ENCODE measurements at places on chromosomes 12 and 14.

DNA sequence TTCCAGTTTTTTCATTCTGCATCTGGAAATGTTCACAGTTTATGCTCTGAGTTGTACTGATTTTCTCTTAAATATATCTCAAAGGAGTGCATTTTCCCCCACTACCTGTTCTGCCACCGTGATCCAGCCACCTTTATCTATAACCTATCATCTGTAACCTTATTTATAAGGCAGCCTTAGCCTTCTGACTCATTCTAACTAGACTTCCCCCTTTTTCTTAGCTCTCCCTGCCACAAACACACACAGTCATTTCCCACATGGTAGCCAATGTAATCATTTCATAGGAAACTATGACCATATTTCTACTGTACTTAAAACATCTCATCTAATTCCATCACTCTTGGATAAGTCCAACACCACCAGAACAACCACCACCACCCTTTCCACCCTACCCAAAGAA is 10.8 kb upstream of the GYS2 start:
- DNase-seq = no peak

DNA sequence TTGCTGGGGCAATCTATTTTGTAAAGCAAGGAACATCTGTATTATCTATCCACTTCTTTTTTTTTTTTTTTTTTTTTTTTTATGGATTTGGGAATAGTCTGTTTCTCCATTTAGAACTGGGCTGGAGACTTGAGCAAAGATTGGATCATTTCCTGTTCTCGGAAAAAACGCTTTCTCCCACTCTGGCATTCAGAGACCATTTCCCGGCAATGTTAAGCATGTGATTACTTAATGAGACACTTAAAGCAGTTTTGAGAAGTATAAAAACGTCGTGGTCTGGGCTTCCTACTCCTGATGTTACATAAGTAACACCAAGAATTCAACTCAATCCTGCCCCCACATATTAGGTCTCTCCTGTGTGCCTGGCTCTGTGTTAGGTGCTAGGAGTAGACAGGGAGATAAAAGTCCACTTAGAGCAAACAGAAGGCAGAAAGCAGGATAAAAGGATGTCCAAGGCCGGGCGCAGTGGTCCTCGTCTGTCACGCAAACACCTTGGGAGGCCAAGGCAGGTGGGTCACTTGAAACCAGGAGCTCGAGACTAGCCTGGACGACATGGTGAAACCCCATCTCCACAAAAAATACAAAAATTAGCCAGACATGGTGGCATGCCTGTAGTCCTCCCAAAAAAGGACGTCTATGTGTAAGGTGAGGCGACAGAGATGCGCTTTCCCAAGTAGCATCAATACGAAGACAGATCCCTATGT is 152.1 kb upstream of the GSC start:
- DNase-seq = no peak

GRCh38 chr12:124764451-124764850 is 99.2 kb downstream of the SCARB1 start:
- DNase-seq = no peak

- DNase-seq = no peak
Measured at GRCh38 chr12:75476071-75476470, 4.5 kb upstream of the GLIPR1 start.

DNA sequence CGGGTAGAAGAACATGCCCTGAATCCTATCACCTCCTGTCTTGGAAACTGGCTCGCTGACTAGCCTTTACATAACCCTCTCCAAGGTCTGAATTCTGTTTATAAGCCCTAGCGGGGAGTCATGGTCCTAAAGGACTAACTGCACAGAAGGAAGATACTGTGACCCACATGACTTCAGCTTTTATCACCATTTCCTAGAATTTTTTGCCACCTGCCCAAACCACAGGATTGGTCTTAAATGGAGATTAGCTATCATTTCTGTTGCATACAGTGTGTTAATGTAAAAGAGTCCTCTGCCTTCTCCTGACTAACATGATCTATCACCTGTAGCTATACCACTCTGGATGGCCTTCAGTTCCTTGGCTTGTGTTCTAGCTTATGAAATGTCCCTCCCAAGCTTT is 319.2 kb downstream of the DUSP6 start:
- no peak for DNase-seq

- DNase-seq = no peak
Measured at GRCh38 chr12:9667403-9668160, 1.9 kb upstream of the CLEC2D start.

DNA sequence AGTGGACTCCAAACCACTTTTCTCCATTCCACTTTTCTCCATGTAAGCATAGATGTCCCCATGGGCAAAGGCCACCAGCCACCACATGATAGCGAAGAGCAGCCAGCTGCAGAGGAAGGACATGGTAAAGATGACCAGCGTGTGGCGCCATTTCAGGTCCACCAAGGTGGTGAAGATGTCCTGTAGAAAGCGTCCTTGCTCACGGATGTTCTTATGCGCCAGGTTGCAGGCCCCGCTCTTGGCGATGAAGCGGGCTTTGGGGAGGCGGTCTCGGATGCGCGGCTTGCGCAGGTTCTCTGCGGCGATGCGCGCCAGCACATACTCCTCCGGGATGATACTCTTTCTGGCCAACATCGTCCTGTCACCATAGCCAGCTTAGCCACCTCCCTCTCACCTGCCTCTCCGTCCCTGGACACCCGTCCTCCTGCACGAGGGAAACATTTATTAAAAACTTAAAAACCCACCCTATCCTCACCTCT is 1.2 kb downstream of the KCNJ8 start:
- DNase-seq = no peak

GRCh38 chr14:33897878-33898535 is 52.9 kb downstream of the EGLN3 start:
- DNase-seq = no peak

- DNase-seq = no peak
Measured at GRCh38 chr12:93519859-93520258, 52.5 kb downstream of the MRPL42 start.

DNA sequence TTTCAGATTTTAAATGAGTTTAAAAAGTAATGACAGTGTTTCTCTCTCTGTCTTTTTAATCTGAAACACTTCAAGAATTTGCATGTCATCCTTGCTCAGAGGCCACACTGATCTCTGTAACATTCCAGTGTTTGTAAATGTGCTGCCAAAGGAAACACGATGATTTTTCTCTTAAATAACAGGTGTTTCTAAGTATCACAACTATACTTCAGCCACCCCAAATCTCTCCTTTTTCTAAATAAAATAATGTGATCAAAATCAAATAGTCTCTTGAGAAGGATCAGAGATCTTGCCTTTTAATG is 3.3 kb upstream of the GALC start:
- DNase-seq = no peak

DNA sequence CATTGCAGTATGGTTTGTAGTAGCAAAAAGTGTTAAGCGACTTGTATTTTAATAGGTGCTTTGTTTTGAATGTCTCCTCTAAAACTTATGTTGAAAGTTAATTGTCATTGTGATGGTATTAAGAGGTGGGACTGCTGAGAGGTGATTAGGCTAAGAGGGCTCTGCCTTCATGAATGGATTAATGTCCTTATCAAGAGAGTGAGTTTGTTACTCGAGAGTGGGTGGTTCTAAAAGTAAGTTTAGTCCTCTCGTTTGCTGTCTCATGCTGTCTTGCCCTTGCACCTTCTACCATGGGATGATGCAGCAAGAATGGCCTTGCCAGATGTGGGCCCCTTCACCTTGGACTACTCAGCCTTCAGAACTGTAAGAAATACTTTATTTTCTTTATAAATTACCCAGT is 17.4 kb downstream of the ZDHHC17 start:
- no peak for DNase-seq

GRCh38 chr12:50685641-50686040 is 78.3 kb upstream of the ATF1 start:
- DNase-seq = no peak

GRCh38 chr12:66587912-66588311 is 91.0 kb downstream of the GRIP1 start:
- no peak for DNase-seq

GRCh38 chr14:64954491-64955240 is 12.1 kb upstream of the GPX2 start:
- no peak for DNase-seq

DNA sequence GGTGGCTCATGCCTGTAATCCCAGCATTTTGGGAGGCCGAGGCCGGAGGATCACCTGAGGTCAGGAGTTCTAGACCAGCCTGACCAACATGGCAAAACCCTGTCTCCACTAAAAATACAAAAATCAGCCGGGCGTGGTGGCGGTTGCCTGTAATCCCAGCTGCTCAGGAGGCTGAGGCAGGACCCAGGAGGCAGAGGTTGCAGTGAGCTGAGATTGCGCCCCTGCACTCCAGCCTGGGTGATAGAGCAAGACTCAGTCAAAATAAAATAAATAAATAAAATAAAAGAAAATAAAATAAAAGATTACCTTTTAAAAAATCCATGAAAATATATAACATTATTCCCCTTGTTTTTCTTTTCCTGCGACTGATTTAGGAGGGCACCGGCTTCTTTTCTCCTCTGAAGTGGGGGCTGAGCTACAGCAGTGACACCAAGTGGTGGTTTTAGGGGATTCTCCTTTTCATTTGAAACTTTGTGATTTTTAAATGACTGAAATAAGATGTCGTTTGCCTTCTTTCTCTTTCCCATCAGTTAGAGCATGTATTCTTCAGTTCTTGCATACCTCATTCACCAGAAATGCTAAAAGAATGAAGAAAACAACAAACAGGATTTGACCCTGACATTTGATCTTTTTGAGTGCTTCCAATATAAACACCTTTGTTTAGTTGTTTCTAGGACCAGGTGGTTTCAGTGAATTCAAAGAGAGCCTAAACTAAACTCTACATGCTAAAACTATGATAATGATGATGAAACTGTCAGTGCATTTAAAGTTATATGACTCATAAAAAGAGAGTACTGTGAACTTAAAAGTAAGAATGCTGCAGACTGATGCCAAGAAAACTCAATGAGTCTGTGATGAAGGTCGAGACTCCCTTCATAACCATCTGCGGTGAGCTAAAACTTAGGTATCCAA is 22.6 kb upstream of the PKP2 start:
- peak; percentile 10 for DNase-seq

GRCh38 chr12:97335115-97335514 is 127.5 kb upstream of the RMST start:
- no peak for DNase-seq

- peak; percentile 43 for DNase-seq
Measured at GRCh38 chr14:102390064-102390855, 27.5 kb downstream of the TECPR2 start.

- no peak for DNase-seq
Measured at GRCh38 chr14:92473969-92474535, 39.5 kb upstream of the RIN3 start.

DNA sequence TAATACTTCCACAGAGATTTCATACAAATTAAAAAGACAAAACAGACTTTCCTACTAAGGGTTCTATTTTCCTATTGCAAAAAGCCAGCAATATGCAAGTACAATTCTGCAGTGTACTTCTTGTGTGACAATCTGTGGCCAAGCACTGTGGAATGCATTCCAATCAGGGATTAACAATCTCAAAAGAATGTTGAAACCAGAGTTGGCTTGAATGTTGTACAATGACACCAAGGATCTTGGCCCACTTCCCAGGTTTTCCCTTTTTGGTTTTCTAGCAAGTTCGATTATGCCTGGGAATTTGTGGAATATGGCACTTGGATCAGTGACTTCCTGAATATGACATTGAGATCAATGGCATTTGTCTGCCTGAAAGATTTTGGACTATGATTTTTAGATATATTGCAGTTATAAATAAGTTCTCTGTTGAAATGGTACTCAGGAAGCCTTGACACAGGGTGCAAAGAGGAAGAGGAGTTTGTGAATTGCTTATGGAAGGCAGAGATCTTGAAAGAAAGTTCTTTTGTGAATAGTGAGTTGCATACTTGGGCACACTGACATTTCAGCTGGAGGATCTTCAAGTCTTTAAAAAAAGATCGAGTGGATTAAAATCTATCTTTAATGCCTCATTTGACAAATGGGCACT is 81.4 kb upstream of the FERMT2 start:
- peak; percentile 51 for DNase-seq

DNA sequence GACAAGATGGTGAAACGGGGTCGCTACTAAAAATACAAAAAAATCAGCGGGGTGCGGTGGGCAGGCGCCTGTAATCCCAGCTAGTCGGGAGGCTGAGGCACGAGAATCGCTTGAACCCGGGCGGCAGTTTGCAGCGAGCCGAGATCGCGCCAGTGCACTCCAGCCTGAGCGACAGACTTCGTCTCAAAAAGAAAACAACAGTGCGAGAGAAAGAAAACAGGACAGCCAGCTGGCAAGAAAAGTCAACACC is 633 bp upstream of the RNU4-2 start:
- no peak for DNase-seq

DNA sequence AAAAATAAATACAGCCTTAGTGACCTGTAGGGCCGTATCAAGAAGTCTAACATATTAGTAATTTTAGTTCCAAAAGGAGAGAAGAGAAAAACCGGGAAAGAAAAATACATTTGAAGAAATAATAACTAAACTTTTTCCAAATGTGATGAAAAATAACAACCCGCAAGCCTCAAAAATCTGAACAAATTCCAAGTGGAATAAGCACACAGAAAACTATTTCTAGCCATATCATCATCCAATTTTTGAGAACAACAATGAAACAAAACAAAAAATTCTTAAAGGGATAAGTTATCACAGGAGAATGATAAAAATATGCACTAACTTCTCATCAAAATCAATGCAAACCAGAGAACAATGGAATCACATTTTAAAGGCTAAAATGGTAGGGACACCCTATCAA is 198.1 kb upstream of the PLXNC1 start:
- DNase-seq = no peak

GRCh38 chr12:103928682-103929045 is 1.5 kb upstream of the HSP90B1 start:
- DNase-seq = no peak

- no peak for DNase-seq
Measured at GRCh38 chr14:33675415-33676130, 275.3 kb downstream of the EGLN3 start.

DNA sequence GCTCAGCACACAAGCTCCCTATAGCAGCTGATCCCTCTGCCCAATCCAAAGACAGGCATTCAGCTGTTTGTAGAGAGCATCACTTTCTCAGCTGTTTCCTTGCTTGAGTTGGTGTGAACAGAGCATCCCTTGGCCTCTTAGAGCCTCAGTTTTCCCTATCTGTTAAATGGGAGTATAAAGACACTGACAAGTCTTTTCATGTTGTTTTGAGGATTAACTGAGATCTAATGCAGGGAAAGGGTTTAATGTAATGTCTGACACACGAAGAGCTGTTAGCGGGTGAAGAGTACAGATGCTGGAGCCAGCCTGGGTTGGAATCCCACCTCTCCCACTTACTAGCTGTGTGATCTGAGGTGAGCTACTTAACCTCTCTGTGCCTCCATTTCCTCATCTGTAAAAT is 149.5 kb downstream of the PHETA1 start:
- DNase-seq = no peak

GRCh38 chr12:62290846-62291245 is 30.6 kb downstream of the USP15 start:
- no peak for DNase-seq

- no peak for DNase-seq
Measured at GRCh38 chr12:115190010-115190770, 506.2 kb upstream of the TBX3 start.

- no peak for DNase-seq
Measured at GRCh38 chr12:30447061-30447750, 248.5 kb downstream of the IPO8 start.
